Glutamatergic neuron (in vitro differentiated cells): ENCODE measurements at places on chromosomes 3 and 15.

GRCh38 chr3:42991341-42992315 is 12.5 kb downstream of the GASK1A start:
- no peak for DNase-seq

DNA sequence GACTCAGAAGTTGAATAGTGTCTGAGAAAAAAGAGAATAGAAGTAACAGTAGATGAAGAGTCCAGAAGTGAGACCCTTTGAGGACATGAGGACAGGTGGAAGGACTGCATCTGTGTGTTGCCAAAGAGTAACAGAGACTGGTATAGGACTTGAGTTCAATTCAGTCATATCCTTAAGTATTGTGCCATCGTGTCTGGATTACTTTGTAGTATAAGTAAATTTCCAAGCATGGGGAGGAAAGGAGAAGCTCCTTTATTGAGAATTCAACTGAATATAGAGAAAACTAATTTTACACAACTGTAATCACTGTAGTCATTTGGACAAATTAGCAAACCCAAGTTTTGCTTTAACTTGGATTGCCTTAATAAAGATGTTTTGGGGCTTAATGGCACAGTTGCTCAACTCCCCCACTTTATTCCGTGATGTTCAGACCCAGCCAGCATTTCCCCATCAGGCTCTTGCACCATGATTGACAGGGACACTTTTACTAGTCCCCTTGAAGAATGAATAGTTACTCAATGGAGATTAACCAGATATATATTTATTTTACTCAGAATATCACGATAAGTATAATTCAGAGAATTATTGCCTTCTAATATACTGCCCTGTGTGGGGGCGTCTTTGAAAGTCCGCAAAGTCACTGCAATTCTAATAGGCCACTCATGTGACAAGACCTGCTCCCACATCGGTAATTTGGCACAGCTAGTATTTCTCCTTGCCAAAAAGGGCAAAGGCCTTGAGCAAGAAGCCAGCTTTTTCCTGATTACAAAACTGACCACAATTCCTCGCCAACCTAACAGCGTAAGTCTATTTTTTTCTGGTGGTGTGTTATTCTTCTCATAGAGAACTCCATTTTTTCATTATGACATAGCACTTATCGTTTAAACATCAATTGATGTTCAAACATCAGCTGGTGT is 61.3 kb downstream of the PPARG start:
- DNase-seq: no peak

DNA sequence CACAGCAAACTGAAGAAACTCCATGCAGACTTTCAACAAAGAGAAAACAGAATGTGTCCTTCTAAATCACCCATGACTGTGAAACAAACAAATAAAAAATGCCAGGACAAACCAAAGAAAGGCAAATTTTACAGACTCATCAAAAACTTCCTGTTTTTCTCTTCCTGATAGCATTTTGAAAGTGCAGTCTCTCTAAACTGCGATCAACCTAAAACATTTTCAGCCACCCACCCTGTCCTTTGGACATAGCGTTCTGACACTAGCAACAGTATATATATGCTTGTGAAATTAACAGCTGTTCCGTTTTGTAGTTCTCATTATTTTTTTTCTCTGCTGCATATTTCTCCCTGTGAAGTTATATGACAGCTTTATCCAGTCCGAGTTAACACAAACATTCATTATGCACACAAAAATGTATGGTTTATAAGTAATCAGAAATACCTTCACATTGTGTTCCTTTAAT is 151.7 kb downstream of the FBN1 start:
- no peak for DNase-seq

DNA sequence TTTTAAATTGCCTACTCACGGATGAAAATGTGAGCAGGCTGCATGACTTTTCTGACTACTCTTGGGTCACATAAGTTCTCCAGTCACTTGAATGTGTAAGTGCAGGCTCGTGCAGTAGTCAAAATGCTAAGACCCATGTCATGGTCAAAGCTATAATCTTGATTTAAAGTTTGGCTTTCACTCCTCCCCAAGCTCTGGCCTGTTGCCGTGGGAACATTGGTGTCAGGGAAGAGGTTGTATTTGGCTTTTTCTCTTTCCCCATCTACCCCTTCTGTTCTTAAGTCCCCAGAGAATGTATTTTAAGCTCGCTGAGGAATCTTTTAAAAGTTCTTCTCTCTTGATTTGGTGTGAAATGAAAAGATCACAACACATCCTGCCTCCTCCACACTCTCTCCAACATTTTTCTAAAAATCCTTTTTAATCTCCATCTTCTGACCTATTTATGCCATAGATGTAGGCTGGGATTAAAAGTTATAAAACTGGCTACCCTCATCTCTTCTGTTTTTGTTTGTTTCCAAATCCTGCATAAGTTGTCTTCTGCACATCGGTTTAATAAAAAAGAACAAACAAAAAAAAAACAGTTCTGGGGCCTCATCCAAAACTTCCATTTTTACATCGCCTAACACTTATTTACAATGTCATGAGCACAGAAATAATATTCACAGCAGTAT is 61.4 kb upstream of the ADAMTSL3 start:
- DNase-seq: no peak

- no peak for DNase-seq
Measured at GRCh38 chr3:124781476-124782376, 51.5 kb downstream of the UMPS start.

GRCh38 chr15:101044625-101045235 is 125.6 kb downstream of the LRRK1 start:
- peak; percentile 2 for DNase-seq

GRCh38 chr15:71191296-71191695 is 76.0 kb downstream of the THSD4 start:
- DNase-seq: no peak

GRCh38 chr3:141830508-141830907 is 45.9 kb upstream of the ATP1B3 start:
- no peak for DNase-seq

GRCh38 chr15:26892182-26892518 is 25.3 kb downstream of the GABRA5 start:
- no peak for DNase-seq

DNA sequence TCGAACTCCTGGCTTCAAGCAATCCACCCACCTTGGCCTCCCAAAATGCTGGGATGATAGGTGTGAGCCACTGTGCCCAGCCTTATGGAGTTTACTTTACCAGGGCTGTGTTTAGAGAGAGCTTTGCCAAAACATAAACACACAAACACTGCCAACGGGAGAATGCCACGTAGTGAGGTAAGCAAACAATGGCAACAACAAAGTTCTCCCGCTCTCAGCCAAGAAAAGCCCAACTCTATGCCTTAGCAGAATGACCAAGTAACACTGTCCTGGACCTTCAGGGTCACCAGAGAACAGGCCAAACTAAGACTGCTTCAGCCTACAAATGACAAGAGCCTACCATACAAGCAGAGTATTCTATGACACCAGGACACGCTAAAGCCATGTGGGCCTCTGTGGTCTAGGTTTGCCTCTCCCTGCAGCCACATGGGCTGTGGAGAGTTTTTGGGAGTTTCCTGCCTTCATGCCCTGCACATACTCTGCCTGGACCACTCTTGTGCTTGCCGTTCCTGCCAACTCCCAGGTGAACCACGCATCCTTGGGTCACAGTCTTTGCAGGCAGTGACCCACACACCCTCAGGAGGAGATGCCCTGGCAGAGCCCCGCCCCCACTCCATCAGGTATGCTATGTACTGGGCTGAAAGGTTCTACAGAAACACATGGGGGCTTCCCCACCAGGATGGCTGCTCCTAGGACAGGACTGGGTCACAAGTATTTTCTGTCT is 21.6 kb upstream of the CNBP start:
- DNase-seq: no peak

DNA sequence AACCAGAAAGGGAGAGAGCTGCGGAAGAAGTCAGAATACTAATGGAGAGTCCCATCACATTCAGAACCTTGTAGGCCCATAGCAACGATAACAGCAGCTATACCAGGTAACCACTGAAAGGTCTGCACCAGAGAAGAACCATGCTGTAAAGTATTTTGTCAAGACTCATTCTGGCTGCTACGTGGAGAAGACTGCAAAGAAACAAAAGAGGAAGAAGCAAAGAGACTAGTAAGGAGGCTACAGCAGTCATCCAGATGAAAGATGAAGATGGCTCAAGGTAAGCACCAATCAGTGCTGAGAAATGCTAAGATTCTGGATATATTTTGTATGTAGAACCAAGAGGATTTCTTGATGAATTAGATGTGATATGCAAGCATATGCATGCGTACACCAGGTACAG is 39.6 kb downstream of the ACAP2 start:
- no peak for DNase-seq

DNA sequence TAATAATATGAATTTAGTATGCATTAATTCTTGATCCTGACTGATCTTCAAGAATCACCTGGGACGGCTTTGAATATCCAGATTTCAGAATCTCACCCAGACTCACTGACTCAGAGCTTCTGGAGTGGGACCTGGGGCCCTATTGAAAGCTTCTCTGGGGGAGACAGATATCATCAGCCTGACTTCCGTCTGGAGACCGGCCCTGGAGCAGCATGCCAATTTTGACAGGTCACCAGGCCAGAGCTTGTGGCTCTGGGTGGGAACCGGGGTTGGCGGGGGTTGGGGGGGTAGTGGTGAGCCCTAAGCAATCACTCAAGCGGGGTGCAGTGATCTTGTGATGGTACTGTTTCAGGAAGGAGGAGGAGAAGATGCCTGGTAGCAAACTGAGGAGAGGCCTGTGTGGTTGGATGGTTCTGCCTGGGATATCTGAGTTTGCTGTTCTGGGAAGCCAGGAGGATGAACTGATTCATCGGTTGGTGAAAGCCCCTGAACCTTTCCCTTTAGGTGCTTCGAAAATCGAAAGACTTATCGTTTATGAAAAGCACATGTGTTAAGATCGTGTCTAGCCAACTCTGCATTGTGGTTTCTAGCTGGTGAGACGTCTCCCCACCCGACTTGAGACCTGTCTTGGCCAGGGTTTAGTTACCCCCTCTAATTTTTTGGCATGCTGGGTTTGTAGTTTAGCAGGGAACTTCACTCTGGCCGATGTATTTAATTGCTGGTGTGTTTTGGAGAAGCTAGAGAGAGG is 263.9 kb upstream of the C2CD4B start:
- DNase-seq: no peak

DNA sequence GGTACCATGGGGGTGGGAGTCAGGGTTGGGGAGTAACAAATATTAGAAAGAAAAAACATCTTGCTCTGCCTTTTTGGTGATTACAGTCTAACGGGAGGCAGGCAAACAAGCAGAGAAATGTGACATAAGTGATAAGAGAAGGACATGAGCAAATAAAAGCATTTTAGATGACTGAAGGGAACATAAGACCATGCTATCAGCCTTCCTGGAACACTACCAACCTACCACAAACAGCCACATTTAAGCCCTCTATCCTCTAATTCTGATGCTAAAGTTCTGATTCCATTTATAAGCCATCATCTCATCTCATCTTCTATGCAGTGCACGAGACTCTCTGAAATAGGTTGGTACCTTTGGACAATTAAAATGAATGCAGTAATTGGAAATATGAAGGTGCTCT is 243.4 kb upstream of the P2RY1 start:
- no peak for DNase-seq

GRCh38 chr15:70826634-70827033 is 27.3 kb downstream of the LARP6 start:
- no peak for DNase-seq

- peak; percentile 77 for DNase-seq
Measured at GRCh38 chr15:75647370-75648155, at the start of gene SNX33. Gene SNX33, plus strand, starts transcription at chr15:75647912. Its CDS starts 1,191 bp downstream, at chr15:75649103.

DNA sequence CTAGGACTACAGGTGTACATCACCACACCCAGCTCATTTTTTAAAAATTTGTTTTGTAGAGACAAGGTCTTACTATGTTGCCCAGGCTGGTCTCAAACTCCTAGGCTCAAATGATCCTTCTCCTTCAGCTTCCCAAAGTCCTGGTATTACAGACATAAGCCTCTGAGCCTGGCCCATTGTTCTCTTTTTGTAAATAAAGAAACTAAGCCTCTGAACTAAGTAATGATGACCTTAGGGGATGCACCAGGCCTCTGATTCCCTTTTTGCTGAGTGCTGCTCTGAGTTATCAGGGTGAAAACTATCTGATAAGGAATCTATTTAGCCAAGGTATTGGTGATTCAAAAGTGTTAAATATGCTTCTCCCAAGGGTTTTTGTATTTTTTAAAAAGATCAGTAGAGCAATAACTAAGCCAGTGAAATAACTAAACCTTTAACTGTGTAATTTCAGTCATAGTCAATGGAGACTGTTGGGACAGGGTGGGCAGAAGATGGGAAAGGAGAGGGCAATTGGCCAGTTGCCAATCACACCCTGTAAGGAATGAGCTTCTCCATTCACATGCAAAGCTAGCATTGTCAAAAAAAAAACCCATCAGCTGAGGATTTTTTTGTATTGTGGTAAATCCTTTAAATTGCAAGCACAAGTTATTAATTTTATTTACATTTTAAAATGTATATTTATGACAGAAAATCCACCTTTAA is 194.8 kb upstream of the PFN2 start:
- DNase-seq: no peak

- DNase-seq: no peak
Measured at GRCh38 chr3:23659274-23659673, 146.5 kb upstream of the UBE2E1 start.

DNA sequence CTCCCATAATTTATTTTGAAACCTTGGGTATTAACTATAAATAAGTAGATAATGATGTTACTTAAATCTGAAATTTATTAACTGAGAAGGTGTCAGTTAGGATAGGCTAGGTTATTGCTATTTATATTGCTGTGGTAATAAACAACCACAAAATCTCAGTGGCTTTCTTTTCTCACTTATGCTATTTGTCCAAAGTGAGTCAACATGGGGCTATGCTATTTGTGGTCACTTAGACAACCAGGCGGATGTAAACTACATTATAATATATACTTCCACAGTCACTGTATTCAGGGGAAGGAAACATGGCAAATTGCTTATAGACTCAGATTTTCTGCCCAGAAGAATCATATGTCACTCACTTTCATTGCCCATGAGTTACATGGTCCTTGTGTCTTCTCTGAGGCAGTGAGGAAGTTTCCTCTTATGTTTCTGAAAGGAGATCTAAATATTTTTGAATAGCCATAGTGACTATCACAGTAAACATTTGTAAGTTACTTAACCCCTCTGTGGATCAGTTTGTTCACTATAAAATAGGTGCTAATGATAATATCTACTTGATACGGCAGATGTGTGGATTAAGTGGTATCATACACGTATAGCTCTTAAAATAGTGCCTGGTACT is 19.8 kb downstream of the HMG20A start:
- DNase-seq: no peak

DNA sequence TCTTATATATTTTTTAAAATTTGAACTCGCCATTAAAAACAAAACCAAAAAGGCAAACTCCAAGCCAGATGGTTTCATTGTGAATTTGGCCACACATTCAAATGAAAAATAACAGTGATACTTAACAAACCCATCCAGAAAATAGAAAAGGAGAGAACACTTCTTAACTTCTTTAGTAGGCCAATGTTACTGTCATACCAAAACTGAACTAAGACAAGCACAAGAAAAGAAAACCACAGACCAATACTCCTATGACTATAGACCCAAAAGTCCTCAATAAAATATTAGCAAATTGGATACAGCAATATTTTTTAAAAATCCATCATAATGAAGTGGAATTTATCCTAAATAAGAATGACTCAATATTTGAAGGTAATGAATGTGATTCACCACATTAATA is 73.5 kb upstream of the ALDH1A3 start:
- DNase-seq: no peak

GRCh38 chr15:67087507-67088172 is 22.2 kb downstream of the SMAD3 start:
- no peak for DNase-seq

- no peak for DNase-seq
Measured at GRCh38 chr3:136595913-136596697, 156.1 kb downstream of the STAG1 start.
